ENCODE measurements at places on chromosomes 12 and 14. TPM values are rescaled to one million over a fixed set of nuclear protein-coding genes. Genes with fewer than 3 reads are reported as not detected.

DNA sequence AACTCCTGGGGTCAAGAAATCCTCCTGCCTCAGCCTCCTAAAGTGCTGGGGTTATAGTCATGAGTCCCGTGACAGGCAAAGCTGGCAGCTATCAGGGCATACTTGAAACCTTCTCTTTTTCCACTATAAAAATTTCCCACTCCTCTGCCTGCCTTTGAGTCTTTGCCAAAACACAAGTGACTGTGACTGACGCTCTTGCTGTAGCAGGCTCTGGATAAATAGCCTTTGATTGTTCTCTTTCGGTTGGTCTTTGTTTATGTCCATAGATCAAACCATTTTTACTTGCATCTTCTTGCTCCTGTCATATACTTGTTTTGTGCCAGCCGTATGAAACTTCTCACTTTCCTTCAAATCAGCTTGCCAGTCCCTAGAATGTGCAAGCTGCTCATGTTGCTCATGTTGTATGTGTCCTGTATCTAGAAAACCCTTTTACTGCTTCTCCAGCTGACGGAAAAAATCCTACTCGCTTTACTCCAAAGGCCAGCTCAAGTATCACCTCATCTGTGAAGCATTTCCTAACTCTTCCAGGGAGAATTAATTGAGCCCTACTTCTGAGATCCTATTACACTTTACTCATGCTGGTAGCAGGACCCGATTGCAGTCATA, 73.1 kb downstream of the RESF1 start:
- DNase-seq, result peak; percentile 87

GRCh38 chr12:3225154-3225795, 148.1 kb downstream of the TSPAN9 start:
- peak; percentile 94 for DNase-seq

GRCh38 chr12:28998662-28999120, 150.4 kb upstream of the FAR2 start:
- peak; percentile 56 for DNase-seq

GRCh38 chr12:121114806-121115205, 17.9 kb upstream of the P2RX7 start:
- no peak for DNase-seq

GRCh38 chr14:53520078-53520928, 367.2 kb upstream of the DDHD1 start:
- DNase-seq, result no peak

DNA sequence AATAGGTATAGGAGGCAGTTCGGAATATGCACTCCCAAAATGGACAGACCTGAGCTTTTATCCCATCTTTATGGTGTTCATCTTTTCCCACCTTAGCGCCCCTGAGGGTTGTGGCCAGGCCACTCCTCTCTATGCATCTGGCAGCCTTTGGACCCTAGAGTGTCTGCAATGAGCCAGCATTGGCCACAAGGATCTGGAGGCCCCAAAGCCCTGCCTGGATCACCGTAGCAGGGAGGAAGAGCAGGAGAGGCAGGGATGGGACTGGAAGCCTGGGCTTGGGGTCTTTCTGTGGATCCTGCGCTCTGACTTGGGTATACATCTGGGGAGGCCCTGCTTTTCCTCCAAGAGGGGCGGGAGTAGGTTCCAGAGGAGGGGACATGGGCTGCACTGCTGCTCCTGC, 52.5 kb downstream of the PLEKHG3 start:
- no peak for DNase-seq

GRCh38 chr14:71693381-71693780, 238.8 kb upstream of the RGS6 start:
- no peak for DNase-seq

- no peak for DNase-seq
These were observed 11.8 kb downstream of the MYL2 start for GRCh38 chr12:110908377-110909152.

DNA sequence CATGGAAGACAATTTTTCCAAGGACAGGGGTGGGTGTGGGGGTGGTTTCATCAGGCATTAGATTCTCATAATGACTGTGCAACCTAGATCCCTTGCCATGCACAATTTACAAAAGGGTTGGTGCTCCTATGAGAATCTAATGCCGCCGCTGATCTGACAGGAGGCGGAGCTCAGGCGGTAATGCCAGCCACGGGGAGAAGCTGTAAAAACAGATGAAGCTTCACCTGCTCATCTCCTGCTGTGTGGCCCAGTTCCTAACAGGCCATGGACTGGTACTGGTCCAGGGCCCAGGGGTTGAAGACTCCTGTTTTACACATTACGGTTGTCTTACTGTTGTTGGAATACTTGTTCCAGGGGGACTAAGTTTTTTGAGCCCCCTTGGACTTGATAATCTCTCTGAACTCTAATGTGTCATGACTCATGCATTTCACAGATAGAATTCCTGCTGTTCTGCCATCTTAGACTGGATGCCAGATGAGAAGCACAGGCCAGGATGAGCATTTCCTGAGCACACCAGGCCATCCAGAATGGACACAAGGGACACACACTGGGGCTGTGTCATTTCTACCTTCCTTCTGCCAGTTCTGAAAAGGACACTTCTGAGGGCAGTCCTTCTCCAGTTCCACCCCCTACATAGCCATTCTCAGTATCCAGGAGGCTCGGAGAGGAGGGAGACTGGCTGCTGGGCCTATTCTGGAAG, 5.8 kb downstream of the PLEKHD1 start:
- DNase-seq, result no peak

GRCh38 chr14:76112889-76113624, 38.7 kb upstream of the GPATCH2L start:
- DNase-seq, result no peak

- no peak for DNase-seq
These were observed 482.4 kb upstream of the SOX5 start for GRCh38 chr12:24431872-24432271.

DNA sequence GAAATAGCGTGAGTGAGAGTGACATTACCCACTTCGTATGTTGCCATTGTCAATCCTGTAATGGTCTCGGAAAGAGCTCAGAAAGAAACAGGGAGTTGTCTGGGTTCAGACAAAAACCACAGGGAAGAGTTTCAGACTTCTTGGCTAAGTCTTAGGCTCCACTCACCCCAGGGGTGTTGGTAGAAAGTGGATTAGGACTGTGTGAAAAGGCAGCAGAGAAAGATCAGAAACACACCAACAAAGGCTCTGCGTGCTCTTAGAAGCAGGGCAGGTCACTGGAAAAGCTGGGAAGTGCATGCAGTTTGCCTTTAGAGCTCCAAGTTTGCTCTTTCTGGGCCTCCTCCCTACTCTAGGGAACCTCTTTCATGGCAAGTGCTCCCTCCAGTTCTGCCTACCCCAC, 106.1 kb upstream of the PLXNC1 start:
- DNase-seq, result no peak

DNA sequence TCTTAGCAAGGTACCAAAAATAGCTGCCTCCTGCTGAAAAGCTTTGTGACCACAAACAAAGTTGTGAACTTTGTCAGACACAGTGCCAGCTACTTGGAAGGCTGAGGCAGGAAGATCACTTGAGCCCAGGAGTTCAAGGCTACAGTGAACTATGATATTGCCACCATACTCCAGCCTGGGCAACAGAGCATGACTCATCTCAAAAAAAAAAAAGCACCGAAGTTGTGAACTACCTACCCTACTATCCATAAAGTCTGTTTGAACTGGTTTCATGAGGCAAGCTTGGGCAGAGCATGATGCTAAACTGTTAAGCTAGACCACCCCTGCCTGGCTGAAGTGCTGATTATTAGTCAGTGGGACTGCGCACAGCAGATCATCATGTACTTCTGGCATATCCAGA, 75.5 kb downstream of the RAD52 start:
- DNase-seq, result no peak

Gene KRT3
- not detected for polyA plus RNA-seq

Gene TSPAN19
- polyA plus RNA-seq, result not detected

Gene VRTN
- polyA plus RNA-seq, result 0.02 TPM

Gene SOAT2
- polyA plus RNA-seq, result not detected

Gene GPR68
- polyA plus RNA-seq, result 0.75 TPM

Gene STAC3
- polyA plus RNA-seq, result 0.36 TPM

Gene TMEM132D
- not detected for polyA plus RNA-seq

Gene ASCL4
- not detected for polyA plus RNA-seq
